ENCODE measurements at places on chromosomes 12 and 14.

DNA sequence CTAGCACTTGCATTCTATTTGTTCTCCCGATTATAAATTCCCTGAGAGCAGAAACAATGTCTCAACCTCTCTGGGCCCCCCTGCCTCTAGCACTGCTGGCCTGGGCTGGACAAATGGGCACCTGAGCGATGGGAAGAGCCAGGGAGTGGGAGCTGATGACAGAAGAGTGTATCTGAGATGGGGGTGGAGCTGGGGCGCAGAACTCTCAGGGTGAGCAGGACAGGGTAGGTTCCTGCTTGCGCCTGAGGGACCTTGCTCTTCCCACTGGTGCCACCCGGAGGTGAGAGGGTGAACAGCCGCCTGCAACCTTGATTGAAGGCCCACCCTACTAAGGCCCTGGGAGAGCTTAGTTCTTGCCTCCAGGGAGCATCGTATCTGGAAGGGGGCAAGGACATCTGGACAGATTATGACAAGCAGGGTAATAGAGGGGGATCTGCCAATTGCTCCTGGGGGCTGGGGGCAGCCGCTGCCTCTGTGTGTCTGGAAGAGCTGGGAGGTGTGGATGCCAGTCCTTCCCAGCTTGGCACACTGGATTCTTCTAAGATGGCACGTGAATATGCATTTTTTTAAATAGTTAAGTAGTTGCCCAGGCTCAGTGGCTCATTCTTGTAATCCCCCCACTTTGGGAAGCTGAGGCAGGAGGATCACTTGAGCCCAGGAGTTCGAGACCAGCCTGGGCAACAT is 43.0 kb upstream of the TSPAN9 start:
- peak; percentile 22 for DNase-seq

GRCh38 chr12:96462571-96463280 is 26.7 kb upstream of the CFAP54 start:
- DNase-seq, result no peak

DNA sequence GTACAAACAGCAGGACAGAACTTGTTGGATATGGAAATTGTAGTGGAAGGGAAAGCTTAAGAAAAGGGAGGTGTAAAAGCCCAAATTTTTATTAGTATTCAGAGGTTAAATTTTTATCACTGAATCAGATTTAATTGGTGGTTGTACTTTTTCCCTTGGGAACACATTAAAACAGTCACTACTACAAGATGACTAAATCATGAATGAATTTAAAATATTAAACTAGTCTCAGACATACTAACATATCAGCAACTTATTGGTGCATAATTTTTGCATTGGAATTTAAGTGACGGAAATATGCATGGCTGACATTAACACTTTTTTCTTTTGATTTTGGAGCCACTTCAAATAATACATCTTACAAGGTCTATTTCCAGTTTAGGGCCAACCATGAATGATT is 27.6 kb downstream of the SAMD4A start:
- no peak for DNase-seq

- DNase-seq, result no peak
Measured at GRCh38 chr12:56126732-56127239, 1.3 kb upstream of the ESYT1 start.

- DNase-seq, result peak; percentile 44
Measured at GRCh38 chr12:64181430-64182291, 40.4 kb downstream of the KICS2 start.

DNA sequence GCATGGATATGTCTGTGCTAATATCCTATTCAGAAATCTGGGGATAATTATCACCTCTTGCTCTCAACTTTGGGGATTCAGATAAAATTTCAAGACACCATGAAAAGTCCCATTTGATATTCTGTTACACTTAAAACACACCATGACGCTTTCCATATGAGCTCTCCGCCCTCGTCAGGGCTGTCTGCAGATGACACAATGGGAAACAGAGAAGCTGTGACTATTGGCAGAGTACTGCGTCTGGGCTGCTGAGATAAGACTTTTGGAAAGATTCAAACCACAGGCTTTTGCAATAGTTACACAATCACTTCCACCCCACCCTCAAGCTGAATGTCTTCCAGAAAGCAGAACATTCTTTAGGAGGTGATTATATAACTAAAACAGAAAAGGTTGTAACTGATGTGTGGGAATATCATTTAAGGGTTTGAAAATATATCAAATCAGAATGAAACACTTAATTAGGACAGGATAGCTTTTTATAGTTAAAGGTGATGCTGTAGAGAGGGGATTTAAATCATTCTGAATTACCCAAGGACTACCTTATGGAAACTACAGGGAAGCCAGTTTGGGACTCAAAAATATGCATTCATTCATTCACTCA is 75.3 kb upstream of the TMPO start:
- peak; percentile 14 for DNase-seq

Measured in amygdala (tissue), 56 donors.